ENCODE measurements at places on chromosomes 6 and 20.

- no peak for DNase-seq
Measured at GRCh38 chr6:167579806-167580618, 246.7 kb upstream of the AFDN start.

- no peak for DNase-seq
Measured at GRCh38 chr20:58723628-58723984, 31.0 kb downstream of the NPEPL1 start.

GRCh38 chr6:89999945-90000825 lies 105.9 kb downstream of the GJA10 start:
- no peak for DNase-seq

DNA sequence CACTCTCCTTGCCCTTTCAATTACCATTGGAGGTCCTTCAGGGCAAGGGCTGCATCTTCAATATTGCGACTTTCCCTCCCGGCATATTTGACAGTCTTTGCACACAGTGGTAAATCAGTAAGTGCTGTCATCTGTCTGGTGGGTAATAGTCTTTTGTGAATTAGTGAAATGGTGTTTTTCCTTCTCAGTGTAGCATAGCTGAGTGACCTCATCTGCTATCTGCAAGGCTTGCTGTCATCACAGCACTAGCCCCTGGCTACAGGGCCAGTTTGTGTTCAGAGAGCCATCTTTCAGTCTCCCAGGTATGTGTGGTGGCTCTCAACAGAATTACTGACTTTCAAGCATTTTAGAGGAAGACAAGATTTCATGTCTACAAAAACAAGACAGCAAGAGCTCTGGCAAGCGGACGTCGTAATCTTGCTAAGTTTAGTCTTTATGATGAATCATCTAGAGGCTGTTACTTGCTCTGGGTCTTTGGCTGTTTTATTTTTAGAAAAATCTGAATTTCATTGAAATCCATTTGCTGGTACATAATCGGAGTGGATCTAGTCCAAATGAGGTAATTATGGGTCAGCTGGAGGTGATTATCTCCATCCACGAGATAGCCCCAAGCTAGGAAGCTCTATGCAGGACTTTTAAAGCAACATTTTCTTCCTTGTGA lies 528.9 kb downstream of the EPM2A start:
- no peak for DNase-seq

GRCh38 chr6:138944412-138944811 lies 43.6 kb downstream of the REPS1 start:
- no peak for DNase-seq

- DNase-seq, result no peak
Measured at GRCh38 chr20:47027042-47027441, 132.4 kb downstream of the EYA2 start.

DNA sequence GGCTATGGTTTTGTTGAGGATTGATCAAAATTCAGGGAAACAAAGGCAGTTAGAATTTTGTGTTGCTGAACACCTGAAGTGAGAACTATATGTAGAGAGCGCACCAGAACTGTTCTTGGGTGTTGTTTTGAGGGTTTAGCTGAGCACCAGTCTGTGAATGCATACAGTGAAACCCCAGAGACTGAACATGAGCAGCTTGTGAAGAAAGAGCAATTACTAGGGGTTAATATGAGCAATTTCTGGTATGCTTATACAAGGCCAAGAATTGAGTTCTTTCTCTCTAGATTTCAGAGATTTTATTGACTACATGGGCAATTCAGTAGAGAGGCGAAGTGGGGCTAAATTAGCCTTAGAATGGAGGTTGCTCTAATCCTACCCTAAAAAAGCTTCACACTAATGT lies 93.9 kb downstream of the CD2AP start:
- DNase-seq, result no peak

DNA sequence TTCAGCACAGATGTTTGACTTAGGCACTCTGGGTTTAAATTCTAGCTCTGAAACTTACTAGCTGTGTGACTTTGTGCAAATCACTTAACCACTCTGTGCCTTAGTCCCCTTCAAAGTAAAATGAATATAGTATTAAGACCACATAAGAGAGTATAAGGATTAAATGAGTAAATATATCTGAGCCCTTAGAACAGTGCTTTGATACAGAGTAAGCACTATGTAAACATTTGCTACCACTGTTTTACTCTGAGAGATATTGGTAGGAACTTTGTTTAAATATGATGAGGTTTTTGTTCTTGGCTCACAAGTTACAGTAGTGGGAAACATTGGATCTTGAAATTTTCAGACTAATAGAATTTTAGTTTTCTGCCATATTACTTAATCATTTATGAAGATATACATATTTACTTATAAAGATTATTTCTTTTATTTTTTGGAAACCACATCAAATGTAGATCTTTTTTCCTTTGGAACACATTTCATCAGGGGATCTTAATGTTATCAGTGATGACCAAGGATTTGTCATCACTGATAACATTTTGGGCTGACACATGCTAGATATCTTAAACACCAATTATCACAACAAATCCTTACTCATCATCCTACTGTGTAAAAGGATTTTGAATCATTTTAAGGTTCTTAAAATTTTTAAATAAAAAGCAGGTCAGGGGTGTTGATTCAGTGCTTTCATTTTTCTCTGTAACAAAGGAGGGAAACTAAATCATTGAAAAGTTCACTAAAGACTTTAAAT lies 226.2 kb downstream of the EYA4 start:
- no peak for DNase-seq

DNA sequence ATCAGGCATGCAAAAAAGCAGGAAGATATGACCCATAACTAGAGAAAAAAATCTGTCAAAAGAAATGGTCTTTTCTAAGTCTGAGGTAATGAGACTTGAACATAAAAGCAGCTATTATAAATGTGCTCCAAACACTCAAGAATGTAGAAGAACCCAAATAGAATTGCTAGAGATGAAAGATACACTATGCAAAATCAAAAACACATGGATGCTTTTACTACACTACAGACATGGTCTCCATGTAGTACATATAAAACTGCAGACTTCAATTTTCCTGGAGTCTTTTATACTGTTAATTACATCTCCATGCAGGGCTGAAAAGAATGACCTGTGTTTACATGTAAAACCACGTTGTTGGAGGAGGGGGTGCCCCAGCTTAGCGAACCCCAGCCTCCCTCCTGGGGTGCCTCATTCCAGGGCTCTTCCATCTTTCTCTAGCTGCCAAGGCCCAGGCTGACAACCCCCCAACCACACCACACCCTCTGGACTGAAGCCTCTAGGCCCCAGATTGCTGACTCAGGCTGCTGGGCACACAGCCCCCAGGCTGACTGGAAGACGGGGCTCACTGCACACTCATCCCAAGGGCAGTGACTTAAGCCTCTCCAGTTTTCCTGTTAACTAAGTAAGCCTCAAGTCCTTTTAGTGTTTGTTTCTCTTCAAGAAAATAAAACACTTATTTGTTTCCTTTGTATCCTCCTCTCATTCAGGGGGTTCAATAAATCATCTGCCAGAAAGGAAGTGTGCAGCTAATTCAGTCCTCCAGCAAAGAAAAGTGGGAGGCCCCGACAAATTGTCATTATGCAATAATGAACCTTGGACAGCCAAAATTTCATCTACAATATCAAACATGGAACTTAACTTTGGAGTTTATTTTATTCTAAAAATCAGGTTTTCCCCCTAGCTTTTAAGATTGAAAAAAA lies 26.0 kb upstream of the PLAGL1 start:
- no peak for DNase-seq

- no peak for DNase-seq
Measured at GRCh38 chr20:37311710-37312355, 22.4 kb downstream of the MANBAL start.

GRCh38 chr6:127115084-127115655 lies 3.3 kb upstream of the RSPO3 start:
- no peak for DNase-seq

DNA sequence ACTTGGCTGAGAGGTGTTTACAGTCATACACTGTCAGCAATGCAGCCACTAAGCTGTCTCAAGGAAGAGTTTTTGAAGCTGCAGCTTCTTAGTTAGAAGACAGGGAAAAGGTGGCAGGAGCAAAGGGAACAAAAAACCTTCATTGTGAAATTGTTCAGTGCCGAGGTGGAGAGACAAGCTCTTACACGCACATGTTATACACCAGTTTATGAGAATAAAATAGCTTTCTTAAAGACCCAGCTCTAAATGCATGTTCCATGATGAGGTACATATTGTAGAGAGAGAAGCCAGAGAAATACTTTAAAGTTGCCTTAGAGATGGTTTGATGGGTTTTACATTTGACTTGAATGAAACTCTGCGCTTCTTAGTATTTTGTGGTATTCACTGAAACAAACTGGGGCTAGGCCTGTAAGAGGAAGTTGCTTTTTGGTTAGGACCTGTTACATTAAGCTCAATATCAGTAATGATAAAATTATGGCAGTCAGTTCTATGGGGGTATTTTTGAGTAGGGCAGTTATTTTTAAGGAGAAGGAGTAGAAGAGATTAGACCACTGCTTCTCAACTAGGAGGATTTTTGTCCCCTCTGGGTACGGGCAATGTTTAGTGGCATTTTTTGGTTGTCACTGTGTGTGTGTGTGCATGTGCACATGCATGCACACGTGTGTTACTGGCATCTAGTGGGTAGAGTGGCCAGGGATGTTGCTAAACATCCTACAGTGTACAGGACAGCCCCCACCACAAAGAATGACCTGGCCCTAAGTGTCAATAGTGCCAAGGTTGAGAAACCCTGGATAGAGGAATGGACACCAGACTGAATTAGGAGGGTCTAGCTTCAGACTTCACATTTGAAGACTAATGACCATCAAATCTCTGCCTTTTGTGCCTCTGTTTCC lies 9.8 kb downstream of the NEDD9 start:
- DNase-seq, result no peak

DNA sequence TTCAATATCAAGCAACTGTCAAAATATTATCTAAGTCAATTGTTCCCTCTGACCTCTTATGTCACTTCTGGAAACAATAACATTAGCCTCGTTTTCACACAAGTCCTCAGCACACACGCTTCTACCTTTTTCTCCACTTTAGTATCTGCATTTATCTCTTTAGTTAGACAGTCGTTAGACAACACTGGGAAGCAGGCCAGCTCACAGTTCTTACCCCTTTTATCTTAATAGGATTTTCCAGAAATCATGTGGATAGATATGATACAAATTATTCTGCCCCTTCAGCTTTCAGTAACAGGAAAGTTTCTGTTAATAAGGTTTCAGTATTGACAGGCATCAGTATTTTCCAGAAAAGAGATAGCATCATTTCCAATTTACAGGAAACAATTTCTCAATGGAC lies 25.9 kb upstream of the HAO1 start:
- DNase-seq, result no peak

GRCh38 chr6:145530454-145530853 lies 204.9 kb downstream of the EPM2A start:
- no peak for DNase-seq

DNA sequence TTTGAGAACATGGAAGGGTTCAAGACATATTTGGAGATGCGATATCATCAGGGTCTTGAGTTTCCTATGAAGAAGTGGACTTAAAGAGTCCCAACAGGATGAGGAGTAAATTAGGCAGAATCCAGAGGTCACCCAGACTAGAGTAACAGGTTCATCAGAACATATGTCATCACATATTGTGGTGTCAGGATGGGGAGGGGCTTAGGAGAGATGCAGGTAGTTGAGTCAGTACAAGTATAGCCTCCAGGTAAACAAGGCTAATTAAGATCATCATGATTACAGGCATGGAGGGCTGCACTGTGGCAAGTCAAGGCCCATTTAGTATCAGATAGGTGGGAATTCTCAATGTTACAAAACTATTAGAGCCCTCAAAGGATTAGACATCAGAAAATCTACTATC lies 90.1 kb upstream of the PAK5 start:
- no peak for DNase-seq

GRCh38 chr6:135759831-135760230 lies 91.7 kb upstream of the PDE7B start:
- DNase-seq, result no peak

GRCh38 chr6:140182821-140183220 lies 808.4 kb upstream of the CITED2 start:
- DNase-seq, result no peak

GRCh38 chr6:157402996-157403685 lies 22.2 kb downstream of the ZDHHC14 start:
- no peak for DNase-seq

DNA sequence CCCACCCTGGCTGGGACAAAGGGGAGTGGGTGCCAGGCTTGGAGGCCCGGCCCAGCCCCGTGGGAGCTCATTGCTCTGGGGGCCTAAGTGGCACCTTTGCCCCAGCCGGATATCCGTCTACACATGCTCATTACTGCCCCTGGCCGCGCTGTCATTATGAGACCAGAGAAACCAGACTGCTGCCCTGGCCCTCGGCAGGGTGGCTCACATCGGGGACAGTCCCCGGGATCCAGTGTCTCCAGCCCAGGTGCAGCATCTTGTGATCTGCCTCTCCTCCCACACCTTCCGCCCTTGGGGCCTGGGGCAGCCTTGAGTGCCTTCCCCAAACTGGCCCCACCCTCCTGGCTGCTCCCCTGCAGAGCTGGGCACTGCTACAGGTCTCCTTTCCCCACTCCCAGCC lies 4.9 kb downstream of the SRMS start:
- DNase-seq, result no peak

DNA sequence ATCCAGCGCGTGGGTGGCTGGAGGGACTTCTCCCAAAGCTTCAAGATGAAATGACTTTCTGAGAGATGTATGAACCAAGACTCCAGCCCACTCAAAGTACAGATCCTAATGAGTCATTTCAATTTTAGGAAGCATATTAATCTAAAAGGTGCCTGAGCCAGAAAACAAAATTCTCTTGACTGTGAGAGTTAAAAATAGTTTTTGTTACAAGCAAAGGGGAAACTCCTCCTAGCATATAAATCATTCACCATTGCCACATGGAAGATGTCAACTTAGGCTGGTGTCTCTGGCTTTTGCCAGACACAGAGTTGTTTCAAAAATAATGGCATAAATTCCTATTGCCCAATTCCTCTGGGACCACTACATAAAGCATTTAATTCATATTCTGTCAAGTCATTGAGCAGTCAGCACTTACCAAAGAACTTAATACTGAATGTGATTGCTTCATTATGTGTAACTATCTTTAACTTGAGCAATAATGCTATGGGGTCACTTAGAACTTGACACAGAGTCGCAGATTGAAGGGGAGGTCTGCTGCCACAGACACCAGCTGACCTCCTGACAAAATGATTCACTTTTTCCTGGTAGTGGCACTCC lies 280.6 kb downstream of the SLC35F1 start:
- no peak for DNase-seq

DNA sequence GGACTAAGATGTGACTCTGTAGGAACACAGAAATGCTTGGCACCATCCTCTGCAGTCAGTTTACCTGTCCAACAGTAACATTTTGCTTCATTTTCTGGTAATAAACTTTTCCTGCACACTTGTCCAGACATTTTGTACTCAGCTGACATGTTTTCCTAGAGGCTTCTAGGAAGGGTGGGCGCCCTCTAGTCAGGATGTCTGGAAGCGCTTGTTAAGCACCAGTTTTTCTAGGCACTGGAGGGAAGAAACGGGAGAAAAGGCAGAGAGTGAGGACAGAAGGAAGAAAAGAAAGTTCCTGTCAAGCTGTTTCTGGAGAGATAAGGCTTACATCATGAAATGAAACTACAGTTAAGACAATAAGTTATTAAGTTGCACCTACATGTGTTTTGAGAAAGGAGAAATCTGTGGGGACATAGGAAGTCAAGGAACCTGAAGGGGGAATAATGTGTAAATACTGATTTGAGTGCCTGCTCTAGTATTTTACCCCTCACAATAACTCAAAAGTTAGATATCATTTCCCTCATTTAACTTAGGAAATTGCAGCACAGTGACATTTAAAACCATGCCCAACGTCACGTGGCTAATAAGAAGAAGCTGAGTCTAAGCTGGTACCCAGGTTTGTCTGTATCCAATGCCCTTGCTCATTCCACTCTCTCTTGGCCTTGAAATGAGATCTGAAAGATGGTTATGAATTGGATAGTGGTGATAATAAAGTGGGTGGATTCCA lies 42.7 kb upstream of the TNFRSF21 start:
- DNase-seq, result no peak

GRCh38 chr20:47585087-47585747 lies 83.5 kb downstream of the NCOA3 start:
- no peak for DNase-seq
